ENCODE measurements at places on chromosomes 7 and 10.

DNA sequence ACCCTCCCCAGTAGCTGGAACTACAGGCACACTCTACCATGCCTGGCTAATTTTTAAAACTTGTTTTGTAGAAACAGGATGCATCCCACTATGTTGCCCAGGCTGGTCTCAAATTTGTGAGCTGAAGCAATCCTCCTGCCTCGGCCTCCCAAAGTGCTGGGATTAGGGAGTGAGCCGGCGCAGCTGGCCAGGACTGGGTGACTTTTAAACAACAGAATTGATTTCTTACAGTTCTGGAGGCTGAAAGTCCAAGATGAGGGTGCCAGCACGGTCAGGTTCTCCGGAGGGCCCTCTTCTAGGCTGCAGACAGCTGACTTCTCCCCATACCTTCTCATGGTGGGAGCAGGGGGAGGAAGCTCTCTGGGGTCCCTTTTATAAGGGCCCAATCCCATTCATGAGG is 75.2 kb upstream of the CHST15 start:
- DNase-seq, result no peak

- DNase-seq, result peak; percentile 76
These were observed 29.9 kb upstream of the HNRNPH3 start for GRCh38 chr10:68301790-68302502.

- no peak for DNase-seq
These were observed 314.9 kb downstream of the LRMDA start for GRCh38 chr10:75746356-75746755.

- DNase-seq, result peak; percentile 33
These were observed 22.8 kb downstream of the SPOCK2 start for GRCh38 chr10:72065439-72066025.

DNA sequence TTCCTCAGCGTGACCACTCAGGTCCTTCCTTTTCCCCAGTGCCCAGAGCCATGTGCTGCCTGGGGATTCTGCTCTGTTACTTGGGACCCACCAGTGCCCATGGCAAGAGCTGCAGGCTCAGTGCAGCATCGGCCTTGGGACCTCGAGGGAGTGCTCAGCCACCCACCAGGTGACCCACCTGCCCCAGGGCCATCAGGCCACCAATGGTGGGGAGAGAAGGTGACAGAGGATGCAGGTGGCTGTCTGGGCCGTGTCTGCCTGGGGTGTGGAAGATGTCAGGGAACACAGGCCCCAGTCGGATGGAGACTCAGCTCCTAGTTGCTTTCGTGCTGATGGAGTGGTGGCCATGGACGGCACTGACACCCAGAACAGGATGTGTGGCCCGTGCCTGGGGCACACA is 104.7 kb upstream of the FAM20C start:
- DNase-seq, result no peak

DNA sequence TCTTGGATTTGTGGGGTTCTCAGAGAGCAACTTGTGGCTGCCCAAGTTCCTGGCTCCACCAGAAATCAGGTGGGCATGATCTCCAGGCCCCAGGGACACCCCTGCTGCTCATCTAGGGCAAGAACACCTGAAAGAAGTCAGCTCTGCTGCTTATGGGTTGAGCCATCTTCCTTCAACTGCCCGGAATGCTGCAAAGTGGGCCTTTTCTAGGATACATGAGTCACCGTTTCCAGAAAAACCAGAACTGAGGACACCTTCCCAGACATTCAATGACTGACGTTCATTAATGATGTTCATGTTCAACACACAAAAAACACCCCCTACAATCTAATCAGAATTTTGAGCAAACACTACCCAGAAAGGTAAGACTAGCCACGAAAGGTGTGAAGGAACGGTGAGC is 98.0 kb downstream of the MAD1L1 start:
- DNase-seq, result no peak

DNA sequence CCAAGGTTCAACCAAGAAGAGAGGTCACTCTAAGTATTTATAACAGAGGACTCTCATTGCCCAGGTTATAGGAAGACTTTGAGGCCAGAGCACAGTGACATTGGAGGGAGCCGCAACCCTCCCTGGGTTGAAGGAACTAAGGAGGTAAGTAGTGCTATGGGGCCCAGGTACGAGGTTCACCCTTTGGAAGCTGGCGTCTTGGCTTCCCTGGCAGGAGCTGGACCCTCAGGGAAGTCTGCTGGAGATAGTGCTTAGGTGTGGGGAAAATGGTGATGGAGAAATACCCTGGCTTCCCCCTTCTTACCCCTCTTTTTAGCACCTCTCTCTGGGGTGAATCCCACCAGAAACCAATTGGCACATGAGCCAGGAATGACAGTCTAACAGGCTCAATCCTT is 317.9 kb upstream of the ZNF32 start:
- no peak for DNase-seq

GRCh38 chr7:117111535-117111934 is 158.2 kb downstream of the ST7 start:
- peak; percentile 98 for DNase-seq

GRCh38 chr7:35260246-35260645 is 6.3 kb upstream of the TBX20 start:
- DNase-seq, result no peak

DNA sequence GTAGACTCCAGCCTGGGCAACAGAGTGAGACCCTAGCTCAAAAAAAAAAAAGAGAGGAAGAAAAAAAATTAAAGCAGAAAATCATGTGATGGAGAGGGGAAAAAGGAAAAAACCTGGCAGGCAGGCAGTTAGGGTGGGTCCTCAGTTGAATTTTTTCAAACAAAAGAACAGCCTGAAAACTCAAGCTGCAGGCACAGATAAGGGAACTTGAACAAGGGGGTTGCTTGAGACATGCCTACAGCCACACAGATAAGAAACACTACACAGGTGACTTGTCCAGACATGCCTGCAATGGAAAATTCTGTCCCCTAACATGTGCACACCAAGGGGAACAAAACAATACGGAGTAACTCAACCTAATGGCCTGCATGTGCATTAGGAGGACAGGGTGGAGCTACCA is 19.2 kb downstream of the VIM start:
- DNase-seq, result no peak

- DNase-seq, result no peak
These were observed 58.1 kb upstream of the OPN4 start for GRCh38 chr10:86596266-86596665.

DNA sequence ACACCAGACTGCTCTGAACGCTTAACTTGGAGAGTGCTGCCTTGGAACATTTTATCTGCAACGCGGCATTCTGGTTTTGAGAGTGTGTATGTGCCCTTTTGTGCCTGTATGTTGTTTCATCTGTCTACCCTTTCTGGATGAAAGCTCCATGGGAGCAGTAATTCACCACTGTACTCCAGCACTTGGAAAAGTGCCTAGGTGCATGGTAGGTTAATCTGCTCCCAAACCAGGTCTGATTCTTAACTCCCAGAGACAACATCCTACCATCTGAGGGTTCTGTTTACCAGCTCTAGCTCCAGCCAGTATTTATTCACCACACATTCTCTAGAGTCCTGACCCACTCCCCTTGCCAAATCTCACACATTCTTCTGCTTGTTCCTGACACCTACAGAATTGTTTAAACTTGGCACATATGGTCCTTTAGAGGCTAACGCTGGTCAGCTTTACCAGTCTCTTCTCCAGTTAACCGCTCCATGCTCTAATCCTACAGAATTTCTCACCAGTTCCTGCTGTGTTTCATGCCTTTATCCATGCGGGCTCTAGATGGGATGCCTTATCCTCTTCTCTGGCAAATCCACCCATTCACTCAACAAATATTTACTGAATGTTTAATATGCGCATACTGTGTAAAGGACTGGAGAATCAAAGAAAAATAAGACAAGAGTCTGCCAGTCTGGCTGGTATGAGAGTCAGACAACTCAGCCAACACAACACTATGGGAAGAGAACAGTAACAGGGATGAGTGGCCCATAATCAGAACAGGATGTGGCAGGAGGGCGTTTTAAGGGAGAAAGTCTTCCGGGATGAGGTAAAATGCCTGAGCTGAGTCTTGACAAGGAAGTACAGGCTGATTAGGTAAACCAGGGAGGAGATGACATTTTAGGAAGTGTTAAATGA is 46.3 kb downstream of the MTPN start:
- peak; percentile 24 for DNase-seq

DNA sequence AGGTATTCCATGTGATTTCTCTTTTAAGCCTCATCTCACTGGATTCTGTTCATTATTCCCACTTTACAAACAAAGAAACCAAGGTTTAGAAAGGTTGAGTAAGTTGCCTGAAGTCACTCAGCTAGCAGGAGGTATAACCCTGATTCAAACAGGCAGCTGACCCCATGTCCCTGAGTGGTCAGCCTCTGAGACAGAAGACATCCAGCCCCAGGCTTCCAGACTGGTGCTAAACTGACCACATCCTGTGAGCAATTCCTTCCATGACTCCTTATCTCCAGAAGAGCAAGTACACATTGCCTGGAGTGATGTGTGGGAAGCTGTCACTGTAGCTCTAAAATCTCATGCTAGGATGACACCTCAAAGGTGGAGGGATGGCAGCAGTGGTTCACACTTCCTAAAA is 3.7 kb downstream of the PLPP4 start:
- no peak for DNase-seq

GRCh38 chr7:40008223-40008815 is 58.3 kb downstream of the CDK13 start:
- DNase-seq, result no peak

GRCh38 chr7:38142736-38143135 is 35.3 kb upstream of the STARD3NL start:
- DNase-seq, result no peak

DNA sequence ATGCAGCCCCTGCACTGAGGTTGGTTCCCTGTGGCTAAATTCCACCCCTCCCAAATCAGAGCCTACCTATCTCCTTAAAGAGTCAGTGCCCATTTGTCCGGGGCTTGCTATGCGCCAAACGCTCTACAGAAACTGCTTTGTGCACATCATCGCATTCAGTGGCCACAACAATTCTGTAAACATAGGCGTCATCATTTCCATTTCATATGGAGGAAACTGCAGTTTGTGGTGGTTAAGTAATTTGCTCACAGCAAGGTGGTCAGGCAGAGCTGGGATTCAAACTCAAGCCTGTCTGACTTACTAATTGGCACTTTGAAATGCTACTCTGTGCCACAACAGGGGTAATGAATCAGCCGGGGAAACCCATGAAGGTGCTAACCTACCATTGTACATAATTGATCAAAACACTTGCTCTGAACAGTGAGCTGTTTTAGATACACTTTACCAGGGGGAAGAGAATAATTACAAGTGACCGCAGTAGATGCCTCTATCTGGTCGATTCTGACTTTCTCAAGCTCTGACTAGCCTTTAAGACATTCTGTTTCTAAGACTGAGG is 775.5 kb downstream of the LRMDA start:
- DNase-seq, result no peak

- DNase-seq, result no peak
These were observed 906.2 kb downstream of the LRMDA start for GRCh38 chr10:76337641-76338040.

DNA sequence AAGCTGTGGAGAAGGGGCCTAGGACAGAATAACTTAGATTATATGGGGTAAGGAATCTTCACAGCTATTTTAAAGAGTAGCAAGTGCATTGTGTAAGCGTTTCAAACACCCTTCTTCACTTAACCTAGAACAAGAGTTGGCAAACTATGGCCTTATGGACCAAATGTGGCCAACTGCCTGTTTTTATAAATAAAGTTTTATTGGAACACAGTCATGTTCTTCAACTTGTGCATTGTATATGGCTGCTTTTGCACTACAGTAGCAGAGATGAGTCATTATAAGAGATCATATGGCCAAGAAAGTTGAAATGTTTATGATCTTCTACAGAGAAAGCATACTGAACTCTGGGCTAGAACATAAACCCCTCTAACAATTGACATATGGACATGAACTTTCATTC is 187.8 kb downstream of the ETV1 start:
- no peak for DNase-seq

DNA sequence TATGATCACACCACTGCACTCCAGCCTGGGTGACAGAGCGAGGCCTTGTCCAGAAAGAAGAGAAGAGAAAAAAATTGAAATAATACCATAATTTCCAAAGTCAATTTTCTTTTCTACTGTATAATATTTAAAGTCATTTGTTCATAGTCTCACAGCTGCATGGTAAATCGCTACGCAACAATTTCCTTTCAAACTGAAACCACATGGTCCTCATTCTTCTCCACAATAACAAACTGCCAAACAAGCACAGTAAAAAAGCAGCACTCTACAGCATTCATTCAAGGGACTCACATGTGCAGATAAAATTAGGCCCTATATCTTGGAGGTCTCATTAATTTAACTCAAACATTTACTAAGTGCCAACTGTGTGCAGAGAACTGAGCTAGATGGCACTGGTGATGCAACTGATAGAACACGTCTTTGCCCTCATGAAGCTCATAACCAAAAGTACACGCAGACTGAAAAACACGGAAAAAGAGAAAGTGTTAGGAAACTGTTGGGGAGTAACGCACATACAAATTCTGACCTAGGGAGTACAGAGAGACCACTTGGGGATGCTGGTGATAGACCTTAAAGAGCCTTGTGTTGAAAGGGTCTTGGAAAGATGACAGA is 68.4 kb upstream of the SRRM3 start:
- DNase-seq, result no peak

DNA sequence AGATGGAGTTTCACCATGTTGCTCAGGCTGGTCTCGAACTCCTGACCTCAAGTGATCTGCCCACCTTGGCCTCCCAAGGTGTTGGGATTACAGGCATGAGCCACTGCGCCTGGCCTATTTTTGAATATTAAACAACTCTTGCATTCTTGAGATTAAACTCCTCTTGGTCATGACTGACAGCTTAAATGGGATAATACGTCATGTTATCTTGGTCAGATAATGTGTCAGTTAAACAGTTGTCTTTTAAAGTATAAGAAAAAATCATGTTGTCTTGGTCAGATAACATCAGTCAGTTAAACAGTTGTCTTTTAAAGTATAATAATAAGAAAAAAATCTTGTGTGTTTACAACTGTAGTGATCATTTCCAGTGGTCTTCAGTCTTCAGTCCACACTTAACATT is 73.6 kb upstream of the SYPL1 start:
- DNase-seq, result no peak

GRCh38 chr7:96198047-96198636 is 123.8 kb downstream of the SLC25A13 start:
- no peak for DNase-seq

- DNase-seq, result no peak
These were observed 23.3 kb downstream of the NPTX2 start for GRCh38 chr7:98640375-98640774.

DNA sequence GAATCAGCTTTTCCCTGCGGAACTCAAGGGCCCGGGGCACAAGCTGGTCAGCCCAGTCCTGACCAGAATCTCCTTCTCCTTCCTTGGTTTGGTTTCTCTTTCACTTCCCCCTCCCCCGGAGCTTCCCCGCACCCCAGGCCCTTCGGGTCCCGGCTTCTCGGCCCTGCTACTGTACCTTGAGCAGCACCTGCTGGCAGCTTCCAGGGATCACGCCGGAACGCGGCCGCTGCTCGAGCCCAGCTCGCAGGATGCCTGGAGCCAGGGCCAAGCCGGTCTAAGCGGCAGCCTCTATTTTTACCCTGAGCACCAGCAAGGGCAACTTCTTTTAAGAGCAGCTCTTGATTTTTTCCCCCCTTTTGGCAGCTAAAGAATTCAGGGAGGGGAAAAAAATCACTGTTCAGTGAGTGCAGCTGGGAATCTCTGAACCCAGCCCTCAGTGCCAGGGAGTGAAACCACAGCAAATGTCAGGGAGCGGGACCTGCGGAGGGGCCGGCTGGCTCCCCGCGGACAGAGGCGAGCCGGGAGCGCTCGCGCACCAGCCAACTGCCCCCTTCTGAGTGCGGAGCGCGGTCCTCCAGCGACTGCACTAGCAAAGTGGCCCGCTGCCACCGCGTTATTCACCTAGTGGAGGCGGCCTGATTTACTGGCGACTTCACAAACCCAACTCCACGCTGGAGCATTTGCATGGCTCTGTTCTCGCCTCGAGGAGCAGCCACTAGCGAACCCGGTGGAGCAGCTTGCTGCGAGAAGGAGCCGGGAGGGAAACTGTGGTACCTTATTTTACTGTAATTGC is 2.4 kb upstream of the INHBA start:
- peak; percentile 49 for DNase-seq

Data from G401 (cell line).